DND-41 (cell line): ENCODE measurements at places on chromosomes 5 and 9.

GRCh38 chr9:102867488-102867887, 127.6 kb upstream of the CYLC2 start:
- DNase-seq: no peak

DNA sequence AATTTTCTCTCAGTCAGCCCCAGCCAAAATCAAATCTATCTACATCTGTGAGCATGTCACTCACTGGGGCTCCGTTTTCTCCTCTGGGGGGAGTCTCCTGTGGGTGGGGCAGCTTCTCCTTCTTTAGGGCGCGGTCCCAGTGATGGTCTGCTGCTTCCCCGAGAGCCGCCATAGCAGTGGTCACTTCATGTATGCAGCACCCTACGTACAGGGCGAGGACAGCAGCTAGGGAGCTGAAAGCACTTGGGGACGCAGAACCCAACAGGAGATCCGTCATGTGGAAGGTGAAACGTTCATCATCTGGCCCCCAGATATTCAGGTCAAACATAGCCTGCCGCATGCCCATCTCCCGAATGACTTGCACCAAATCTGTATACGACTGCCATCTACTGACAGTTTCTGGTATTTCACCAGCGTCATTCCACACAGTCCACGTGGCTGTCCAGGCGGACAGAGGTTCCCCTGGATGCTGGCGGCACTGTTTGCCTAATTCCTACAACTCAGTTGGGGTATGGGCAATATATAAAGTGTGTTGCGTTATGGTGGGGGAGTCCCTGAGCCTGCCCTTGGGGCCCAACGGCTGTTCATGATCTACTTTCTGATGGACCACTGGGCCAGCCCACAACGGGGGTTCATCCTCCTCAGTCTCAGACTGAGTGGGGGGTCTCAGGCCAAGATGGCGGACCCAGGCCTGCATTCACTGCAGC, 795.0 kb downstream of the EFNA5 start:
- DNase-seq: no peak

DNA sequence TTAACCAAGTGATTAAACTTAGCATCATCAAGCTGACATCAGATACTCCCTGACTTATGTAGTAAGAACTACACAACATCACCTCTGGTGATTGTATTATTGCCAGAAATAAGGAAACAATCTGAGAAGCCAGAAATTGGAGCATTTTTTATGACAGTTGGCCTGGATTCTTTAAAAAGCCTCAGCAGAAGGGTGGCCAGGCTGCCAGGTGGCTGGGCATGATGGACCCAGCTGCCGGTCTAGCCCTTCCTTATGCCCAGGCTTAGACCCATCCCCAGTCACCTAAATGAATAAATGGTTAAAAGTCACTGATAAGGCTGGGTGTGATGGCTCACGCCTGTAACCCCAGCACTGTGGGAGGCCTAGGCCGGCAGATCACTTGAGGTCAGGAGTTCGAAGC, 12.8 kb downstream of the OR1K1 start:
- no peak for DNase-seq

DNA sequence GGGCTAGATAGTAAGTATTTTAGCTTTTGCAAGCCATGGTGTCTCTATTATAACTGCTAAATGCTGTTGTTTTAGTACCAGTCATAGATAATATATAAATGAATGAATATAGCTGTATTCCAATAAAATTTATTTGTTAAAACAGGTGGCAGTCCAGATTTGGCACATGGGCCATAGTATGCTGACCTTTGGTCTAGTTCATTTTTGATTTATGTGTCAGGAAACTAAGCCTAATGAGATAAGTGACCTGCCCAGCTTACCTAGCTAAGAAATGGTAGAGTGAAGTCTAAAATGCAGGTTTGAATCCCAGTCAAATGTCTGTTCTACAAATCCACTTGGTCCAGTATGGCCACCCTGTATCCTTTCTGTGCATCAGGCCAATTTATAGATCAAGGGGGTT, 139.3 kb downstream of the ALDH1A1 start:
- no peak for DNase-seq
